ENCODE measurements at places on chromosomes 6 and 20.

GRCh38 chr20:46804126-46804525 is 90.5 kb upstream of the EYA2 start:
- no peak for DNase-seq

GRCh38 chr6:134706806-134707205 is 243.1 kb downstream of the ALDH8A1 start:
- DNase-seq, result no peak

- no peak for DNase-seq
Measured at GRCh38 chr6:84976526-84977362, 212.3 kb upstream of the TBX18 start.

DNA sequence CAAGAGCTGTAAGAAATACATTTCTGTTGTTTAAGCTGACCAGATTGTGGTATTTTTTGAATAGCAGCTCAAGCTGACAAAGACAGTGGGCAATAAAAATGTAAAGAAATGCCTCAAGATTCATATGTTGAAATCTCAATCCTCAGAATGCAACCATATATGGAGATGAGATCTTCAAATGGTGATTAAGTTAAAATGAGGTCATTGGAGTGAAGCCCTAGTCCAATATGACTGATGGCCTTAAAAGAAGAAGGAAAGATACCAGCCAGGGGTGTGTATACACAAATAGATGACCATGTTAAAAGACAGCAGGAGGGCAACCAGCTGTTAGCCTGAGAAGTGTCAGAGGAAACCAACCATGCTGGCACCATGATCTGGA is 7.1 kb upstream of the DDO start:
- no peak for DNase-seq

DNA sequence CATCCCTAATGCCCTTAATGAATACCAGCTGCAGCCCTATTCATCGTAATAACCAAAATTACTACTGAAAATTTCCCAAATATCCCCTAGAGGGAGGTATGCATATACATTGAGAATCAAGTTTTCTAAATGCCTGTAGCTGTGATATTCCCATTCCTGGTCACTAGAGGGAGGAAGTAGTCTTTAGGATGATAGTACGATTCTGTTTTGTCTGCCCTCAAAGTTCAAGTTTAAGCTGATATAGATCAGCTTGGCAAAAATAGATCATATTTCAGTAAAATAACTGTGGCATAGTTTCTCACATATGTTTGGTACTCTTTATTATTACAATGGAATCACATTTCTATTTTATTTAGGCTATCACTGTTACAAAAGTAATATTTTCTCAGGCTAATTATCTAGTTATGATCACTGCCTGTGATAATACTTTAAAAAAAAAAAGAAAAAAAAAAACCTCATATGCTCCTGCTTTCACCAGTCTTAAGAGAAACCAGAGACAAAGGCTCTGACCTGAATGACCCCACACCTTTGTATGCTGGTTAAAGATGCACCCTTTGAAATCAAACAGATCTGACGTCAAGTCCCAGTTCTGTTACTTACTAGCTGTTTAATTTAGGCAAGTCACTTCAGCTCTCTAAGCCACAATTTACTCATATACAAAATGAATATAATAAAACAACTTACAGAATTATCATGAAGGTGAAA is 11.0 kb downstream of the TSPYL1 start:
- no peak for DNase-seq

GRCh38 chr20:21357844-21358243 is 39.5 kb downstream of the NKX2-4 start:
- DNase-seq, result no peak

DNA sequence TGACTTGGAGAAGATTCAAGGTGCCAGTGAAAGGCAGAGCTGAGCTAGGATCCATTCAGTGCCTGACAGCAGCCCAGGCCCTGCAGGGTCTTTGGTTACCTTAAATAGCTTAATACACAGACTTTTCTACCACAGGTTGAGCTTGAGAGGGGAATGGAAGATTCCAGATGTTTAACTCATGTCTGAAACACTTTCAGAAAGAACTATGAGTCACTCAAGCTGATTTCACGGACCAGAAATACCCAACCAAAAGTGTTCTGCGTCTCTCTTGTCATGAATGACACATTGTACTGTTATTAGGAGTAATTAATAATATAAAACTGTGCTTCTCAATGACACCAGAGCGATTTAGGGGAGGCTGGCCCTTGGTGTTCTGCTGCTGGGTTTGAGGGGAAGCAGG is 6.4 kb upstream of the PMEPA1 start:
- no peak for DNase-seq

GRCh38 chr6:149446791-149447376 is 37.9 kb downstream of the ZC3H12D start:
- no peak for DNase-seq

DNA sequence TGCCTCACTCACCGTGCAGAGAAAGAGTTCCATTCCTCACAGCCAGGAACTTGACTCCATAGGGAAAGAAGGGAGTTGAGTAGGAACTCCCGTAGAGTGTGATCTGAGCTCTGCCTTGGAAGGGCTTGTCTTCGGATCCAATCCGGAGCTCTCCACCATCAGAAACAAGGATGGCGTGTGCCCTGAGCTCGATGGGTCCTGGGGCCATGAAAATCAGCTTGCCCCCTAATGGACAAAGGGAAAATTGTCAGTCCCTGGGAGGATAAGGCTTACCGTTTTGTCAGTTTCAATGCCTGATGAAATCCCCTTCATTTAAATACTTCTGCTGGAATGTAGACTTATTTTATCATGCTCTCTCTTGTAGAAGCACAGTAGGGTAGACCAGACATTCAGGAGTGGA is 153.3 kb downstream of the PKHD1 start:
- no peak for DNase-seq

DNA sequence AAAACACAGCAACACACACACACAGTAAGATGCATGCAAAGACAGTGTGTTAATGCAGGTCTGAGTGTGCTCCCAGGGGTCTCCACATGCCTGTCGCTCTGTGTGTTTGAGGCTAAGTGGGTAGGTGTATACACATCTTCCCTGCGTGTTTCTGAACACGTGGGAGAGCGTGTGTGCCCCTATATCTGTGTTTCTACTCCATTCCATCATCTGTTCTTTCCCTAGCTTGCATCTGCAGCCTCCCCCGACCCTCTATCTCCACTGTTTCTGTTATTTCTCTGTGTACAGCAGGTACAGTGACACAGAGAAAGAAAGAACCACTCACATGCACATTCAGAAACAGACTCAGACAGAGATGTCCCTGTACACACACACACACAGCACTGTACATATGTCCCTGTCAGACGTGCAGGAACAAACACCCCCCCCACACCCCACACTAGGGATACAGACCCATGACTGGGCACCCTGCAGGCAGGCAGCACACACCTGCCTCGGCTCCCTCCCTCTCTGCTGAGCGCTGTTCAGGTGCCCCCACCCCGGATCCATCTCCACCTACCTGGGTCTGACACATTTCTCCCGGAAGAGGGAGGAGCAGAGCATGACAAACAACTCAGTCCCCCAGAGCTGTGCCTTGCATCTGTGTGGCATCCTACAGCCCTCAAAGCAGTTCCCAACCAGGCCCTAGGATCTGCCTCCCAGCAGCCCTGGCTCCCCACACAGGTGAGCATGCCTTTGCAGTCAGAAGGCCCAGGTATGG is 27.6 kb downstream of the KCNK15 start:
- DNase-seq, result no peak

- no peak for DNase-seq
Measured at GRCh38 chr6:87210979-87211378, 55.6 kb downstream of the ZNF292 start.

DNA sequence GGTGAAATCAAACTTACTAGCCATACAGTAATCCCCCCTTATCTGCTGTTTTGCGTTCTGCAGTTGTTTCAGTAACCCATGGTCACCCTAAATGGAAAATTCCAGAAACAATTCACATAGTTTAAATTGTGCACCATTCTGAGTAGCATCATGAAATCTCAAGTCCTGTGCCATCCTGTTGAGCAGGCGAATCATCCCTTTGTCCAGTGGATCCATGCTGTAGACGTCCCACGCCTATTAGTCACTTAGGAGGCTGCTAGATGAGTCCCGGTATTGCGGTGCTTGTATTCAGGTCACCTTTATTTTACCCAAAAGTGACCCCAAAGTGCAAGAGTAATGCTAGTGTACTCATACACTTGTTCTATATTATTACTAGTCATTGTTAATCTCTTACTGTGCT is 46.4 kb downstream of the HECA start:
- DNase-seq, result no peak

- no peak for DNase-seq
Measured at GRCh38 chr6:3457710-3458602, 1.1 kb upstream of the SLC22A23 start.

GRCh38 chr20:50390685-50391443 is 119.3 kb upstream of the PTPN1 start:
- no peak for DNase-seq

DNA sequence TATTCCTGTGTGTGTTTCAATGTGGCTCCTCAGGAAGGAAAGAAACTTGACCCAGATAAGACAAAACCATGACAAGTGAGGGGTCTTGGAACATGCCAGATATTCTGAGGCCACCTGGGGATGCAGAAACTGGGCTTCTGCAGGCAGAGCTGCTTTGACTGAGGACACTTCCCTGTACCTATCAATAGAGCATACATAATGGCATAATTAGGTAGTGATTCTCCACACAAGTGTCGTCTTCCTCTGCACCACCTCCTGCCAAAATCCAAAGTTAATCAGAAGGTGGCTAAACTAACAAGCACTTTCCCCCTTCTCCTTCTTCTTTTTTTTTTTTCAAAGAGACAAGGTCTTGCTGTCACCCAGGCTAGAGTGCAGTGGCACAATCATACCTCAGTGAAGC is 97.1 kb downstream of the KIF13A start:
- DNase-seq, result no peak

GRCh38 chr6:116400328-116400727 is 29.6 kb downstream of the DSE start:
- DNase-seq, result no peak

- no peak for DNase-seq
Measured at GRCh38 chr6:41498968-41499599, 47.1 kb upstream of the FOXP4 start.

DNA sequence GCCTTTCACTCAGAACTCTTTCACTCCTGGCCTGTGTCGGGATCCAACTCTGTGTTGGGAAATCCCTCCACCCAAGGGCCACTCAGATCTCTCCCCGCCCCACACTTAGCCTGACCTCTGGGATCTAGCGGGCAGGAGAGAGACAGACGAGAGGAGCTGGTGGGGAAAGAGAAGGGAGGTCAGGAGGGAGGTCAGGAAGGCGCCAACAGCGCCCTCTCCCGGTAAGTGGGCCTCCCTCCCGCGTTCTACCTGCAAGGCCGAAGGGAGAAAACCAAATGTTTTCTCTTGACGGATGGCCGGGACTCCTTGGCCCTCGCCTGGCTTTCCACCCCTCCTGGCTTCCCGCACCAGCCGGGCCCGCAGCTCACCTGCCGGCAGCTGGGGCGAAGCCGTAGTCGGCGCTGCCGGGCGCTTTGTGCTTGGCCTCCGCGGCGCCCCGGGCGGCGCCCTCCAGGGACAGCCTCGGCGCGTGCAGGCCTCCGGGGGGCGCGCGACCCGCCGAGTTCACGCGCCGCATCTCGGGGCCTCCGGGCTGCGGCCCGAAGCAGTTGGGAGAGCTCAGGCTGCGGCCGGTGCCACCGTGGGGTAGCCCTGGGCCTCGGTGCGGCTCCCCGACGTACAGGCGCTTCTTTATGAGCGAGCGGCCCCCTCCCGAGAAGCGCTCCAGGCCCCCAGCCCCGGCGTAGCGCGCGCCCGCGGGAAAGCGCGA is 38.2 kb downstream of the C6orf132 start:
- peak; percentile 67 for DNase-seq

DNA sequence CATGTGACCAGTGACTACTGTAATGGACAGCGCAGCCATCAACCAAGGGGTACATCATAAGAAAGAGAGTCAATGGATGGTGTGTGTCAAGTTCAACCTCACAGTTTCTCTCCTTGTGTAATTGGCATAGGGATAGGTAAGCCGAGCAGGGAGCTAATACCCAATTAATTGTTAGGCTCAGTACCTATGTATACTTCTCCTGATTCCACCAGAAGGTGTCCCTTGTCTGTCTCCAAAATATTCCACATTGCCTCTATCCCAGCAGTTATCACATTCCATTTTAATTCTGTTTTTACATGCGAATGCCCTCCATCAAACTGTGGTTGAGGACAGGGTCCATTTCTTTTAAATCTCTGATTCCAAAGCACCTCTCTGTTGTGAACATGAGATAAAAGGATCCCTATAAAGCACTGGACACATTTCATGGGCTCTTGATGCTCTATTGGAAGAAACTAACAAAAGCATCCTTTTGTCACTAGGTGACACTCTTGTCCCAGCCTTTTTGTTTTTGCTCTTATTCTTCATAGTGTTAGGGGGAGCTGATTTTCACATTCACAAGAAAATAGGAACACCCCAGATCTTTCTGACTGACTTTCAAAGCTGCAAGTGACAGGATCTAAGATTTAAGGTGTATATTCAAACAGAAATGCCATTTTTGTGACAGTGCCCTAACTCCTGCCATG is 38.9 kb downstream of the FBXO9 start:
- DNase-seq, result no peak

GRCh38 chr6:101630941-101631340 is 237.4 kb downstream of the GRIK2 start:
- no peak for DNase-seq

DNA sequence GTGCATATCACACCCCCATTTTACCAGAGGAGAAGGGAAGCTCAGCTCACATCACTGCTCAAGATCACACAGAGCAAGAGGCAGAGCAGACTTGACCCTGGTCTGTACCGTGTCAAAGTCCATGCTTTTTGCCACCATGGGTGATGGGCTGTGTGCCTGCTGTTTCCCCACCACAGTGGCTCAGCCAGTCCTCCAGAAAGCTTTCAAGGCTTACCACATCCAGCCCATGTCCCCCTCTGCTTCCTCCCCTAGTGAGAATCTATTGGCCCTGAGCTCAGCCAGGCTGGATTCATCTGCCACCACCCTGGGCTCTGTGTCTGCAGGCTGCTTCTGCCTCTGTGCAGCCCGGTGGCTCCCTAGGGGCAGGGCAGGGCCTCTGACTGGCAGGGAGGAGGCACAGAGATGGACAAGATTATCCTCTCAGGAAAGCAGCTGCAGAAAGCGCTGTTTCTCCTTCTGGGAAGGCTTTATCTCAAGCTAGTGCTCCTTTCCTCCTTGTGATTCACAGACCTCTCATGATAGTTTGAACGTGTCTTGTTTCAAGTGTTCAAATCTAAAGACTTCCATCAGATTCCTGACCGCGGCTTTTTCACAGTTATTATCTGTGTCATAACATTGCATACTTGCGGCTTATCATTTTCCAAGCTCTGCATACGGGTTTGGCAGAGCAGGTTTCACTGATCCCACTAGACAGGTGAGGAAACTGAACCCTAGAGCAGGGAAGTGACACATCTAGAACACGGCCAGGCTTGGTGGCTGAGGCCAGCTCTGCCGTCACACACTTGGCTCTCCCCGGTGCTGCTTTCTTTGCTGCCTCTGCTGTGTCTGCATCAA is 37.4 kb downstream of the VEGFA start:
- peak; percentile 43 for DNase-seq

GRCh38 chr20:50813101-50813643 is 18.3 kb downstream of the BCAS4 start:
- DNase-seq, result no peak

- no peak for DNase-seq
Measured at GRCh38 chr6:6875818-6876470, 231.8 kb upstream of the RREB1 start.

Measured in hematopoietic multipotent progenitor cell (in vitro differentiated cells).